ENCODE measurements at places on chromosomes 1 and 21.

DNA sequence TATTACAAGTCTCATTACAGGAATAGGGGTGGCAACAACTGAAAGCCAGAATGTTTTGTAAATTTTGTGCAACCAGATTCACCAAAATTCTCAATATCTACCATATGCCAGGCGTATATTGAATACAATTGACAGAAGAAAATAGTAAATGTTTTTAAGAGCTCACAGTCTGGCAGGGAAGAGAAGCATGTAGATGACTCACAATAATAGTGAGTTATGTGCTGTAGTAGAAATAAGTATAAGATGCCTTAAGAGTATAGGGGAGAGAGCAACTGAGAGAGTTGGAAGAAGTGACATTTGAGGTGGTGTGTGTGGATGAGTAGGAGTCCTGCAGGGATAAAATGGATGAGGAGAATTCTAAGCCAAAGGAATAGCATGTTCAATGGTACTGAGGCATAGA is 170.5 kb upstream of the FGGY start:
- DNase-seq = no peak

GRCh38 chr1:30264672-30265025 is 458.7 kb downstream of the MATN1 start:
- no peak for DNase-seq

DNA sequence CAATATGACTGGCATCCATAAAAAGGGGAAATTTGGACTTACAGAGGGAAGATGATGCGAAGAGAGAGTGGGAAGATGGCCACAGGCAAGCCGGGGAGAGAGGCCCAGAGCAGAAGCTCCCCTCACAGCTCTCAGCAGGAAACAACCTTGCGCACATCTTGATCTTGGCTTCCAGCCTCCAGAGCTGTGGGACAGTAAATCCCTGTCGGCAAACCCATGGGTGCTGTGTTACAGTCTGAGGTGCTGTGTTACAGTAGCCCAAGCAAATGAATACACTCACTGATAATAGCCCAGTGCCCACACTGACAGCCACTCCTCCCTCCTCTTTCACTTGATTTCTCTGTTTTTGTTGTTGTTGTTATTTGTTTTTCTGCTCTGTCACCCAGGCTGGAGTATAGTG is 22.4 kb downstream of the CDCA8 start:
- no peak for DNase-seq

DNA sequence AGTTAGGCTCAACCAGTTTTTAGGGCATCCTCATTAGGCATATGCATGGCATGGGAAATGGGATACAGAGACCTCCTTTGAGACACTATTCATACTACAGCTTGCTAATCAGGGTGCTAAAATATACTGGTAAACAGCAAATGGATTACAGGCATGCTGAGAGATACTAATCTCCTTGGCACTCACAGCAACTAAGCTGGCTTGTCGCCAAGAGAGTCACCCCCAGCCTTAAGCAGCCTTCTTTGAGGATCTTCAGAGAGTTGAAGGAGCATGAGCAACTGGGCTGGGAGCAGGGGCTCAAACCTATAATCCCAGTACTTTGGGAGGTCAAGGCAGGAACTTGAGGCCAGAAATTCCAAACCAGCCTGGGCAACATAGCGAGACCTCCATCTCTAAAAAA is 120.1 kb upstream of the NR5A2 start:
- DNase-seq = no peak
